ENCODE measurements at places on chromosomes 1 and 21.

- DNase-seq: no peak
These were observed 107.2 kb downstream of the PRDM2 start for GRCh38 chr1:13807209-13807608.

- DNase-seq: no peak
These were observed 26.3 kb downstream of the PCSK9 start for GRCh38 chr1:55065648-55066047.

DNA sequence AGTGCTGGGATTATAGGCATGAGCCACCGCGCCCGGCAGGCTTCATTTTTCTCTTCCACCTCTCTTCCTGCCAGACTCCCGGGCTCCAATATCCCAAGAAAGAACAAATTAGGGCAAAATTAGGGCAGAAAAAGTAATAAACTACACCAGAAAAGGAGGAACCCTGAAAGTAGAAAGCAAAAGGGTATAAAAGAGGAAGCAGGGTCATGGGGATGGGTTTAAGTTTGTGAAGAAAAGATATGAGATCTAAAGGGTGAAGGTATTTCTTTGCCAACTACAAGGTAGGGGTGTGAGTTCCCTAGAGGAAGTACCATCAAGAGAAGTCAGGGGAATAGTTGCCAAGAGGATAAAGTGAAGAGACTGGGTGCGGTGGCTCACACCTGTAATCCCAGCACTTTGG is 9.9 kb downstream of the PTPN22 start:
- DNase-seq: no peak

GRCh38 chr1:147216124-147216523 is 9.0 kb downstream of the FMO5 start:
- no peak for DNase-seq

DNA sequence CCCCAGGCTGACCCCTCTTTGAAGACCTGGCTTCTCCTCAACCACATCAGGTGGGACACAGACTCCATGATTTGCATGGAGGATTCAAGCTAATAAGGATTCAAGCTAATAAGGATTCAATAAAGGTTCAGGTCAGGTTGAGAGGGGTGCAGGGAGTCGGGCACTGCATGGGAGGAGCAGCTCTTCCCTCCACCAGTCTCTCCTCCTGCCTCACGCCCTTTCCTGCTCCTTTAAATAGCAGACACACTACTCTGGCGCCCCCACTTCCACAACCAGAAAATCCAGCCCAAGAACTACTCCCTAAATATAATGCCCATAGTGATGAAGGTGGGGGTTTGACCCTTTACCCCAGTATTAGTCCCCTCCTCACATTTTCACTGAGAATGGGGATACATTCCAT is 7.1 kb downstream of the MEX3A start:
- no peak for DNase-seq

DNA sequence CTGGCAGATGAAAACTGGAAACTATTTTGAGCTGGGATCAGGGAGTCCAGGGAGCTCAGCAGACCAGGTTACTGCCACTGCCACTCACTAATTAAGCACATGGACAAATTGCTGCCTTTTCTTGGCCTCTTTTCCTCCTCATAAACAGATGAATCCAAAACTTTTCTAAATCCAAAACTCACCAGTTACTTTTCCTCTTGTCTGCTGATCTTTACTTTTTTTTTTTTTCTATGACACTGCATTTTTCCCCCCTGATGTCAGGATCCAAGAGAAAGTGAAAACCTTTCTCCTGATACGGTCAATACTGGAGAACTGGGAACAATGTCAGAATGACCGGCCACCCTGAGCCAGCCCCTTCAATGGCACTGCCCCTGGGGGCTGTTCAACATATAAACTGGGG is 405.8 kb downstream of the DUSP10 start:
- DNase-seq: no peak

DNA sequence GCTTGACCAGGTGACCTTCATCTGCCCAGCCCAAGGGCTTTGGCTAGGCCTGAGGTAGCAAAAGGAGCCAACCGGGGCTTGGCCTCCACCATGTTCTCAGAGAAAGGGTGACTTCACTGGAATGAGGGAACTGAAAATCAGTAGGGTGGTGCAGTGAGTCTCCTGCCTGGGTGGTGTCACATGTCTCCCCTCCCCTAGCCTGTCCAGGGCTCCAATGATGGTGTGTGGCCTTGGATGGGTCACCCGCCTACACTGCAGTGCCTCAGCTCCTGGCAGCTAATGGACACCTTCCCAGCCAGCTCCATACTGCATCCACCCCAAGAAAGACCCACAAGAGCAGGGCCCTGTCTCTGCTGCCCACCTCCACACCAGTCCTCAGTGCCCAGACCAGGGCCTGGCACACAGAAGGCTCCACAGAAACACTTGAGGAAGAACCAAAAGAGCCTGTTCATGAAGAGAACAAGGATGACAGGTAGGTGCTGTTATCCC is 678.7 kb downstream of the MATN1 start:
- no peak for DNase-seq

DNA sequence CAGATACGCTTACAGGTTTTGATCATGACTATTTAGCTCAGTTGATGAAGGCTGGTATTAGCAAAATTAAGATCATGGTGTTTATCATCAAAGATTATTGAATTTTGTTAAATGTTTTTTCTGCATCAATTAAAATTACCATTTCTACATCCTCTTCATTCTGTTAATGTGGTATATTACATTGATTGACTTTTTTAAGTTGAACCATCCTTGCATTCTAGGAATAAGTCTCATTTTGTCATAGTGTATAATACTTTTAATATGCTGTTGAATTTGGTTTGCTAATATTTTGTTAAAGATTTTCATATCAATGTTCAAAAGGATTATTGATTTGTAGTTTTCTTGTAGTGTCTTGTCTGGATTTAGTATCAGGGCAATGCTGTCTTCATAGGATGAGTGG is 142.4 kb downstream of the LYPLAL1 start:
- DNase-seq: no peak

- DNase-seq: no peak
These were observed 7.6 kb downstream of the COL16A1 start for GRCh38 chr1:31696242-31696641.

DNA sequence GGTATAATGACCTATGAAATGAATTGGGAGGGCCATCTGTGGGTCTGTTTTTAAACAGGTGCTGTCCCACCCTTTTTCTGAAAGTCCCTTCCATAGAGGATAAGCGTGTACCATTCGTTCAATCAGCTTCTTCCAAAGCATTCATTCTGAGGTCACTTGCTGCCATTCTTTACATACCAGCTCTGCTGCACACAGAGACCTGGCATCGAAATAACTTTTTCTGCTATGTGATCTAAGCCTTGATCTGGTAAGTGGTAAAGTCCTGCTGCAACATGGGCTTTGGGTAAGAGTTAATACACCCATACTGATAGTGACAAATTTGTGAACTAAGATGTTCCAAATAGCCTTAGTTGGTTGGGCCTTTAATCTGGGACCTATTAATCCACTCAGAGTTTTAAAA is 38.9 kb downstream of the DR1 start:
- DNase-seq: no peak

DNA sequence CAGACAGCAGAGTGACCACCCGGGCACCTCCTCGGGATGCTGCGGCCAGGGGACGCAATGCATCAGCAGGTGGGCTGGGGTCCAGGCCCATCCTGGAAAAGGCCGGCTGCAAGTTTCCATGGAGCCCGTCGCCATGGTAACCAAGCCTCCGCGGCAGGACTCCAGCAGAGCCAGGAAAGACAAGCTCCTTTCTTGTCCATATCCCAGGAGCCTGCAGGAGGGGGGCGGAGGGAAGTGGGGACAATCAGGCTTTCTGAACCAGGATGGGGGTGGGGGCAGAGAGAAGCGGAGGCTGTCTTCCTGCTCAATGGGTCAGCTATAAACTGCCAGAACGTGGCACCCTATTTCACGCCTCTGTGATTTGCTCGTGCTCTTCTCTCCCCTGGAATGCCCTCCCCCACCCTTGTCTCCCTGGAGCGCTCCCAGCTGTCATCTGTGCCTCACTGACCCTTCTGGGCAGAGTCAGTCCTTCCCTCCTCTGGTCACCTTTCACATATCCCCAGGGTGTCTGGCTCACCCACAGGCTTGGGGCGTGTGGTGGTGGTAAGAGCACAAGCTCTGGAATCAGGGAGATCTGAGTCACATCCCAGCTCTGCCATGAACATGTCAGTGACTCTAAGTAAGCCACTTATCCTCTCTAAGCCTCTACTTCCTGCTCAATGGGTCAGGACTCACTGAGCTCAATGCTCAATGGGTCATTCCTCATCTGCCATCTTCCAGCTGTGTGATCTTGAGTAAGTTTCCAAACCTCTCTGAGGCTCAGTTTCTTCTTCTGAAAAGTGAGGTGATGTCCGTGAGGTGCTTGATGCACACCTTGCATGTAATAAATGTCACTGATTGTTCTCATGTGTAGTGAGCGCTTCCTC is 58.9 kb upstream of the LAPTM5 start:
- DNase-seq: no peak

DNA sequence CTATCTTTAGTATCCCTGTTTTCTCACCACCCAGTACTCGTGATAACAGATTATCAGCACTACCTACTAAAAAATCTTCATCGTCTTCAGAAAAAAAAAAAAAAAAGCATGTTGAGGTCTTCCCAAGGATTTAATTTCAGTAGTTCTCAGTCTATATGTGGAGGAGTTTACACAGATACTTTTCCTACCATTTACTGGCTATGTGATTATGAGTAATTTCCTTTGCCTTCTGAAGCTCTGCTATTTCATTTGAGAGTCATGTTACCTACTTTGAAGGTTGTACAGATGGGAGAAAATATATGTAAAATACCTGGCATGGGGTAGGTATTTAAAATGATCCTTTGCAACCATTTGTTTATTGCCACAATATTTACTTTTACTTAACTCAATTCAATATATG is 399.7 kb downstream of the NEGR1 start:
- DNase-seq: no peak

GRCh38 chr1:53145051-53145600 is 2.7 kb upstream of the SLC1A7 start:
- DNase-seq: no peak

DNA sequence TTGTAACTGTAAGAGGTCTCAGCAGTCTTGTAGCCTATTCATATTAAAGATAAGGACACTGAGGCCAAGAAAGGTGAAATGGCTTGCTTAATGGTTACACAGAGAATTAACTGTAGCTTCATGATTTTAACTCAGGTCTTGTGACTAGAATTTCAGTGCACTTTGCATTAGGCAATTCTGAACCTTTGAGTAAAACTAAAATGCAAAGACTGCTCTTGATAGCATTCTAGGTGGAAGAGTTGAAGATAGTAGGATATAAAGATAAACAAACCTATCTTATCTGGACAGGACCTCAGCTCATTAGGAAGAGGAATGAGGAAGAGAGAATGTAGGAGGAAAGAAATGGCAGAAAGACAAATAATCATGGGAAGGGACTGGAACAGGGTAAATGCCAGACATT is 68.6 kb upstream of the RGL1 start:
- DNase-seq: no peak

DNA sequence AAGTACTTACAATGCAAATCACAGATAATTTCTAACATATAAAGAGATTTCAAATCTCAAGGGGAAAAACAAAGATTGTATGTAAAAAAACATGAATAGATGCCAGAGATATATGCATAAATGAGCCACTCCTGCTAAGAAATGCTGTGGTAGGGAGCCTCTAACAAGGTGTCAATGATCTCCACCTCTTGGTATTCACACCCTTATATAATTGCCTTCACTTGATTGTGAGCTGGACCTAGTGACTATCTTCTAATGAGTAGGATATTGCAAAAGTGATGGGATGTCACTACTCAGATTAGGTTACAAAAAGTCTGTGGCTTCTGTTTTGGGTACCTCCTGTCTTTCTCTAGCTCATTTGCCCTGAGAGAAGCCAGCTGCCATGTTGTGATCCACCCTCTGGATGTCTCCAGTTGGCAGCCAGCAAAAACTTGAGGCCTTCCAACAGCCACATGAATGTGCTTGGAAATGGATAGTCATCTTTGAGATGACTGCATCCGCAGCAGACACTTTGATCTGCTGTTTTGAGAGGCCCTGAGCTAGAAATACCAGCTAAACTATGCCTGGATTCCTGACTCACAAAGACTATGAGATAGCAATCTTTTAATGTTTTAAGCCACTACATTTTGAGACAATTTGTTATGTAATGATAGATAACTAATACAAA is 196.1 kb upstream of the FGGY start:
- no peak for DNase-seq

- DNase-seq: no peak
These were observed 102.3 kb upstream of the TIAM1 start for GRCh38 chr21:31446226-31446855.

GRCh38 chr21:45405819-45406762 is 1.1 kb downstream of the COL18A1 start:
- DNase-seq: no peak

DNA sequence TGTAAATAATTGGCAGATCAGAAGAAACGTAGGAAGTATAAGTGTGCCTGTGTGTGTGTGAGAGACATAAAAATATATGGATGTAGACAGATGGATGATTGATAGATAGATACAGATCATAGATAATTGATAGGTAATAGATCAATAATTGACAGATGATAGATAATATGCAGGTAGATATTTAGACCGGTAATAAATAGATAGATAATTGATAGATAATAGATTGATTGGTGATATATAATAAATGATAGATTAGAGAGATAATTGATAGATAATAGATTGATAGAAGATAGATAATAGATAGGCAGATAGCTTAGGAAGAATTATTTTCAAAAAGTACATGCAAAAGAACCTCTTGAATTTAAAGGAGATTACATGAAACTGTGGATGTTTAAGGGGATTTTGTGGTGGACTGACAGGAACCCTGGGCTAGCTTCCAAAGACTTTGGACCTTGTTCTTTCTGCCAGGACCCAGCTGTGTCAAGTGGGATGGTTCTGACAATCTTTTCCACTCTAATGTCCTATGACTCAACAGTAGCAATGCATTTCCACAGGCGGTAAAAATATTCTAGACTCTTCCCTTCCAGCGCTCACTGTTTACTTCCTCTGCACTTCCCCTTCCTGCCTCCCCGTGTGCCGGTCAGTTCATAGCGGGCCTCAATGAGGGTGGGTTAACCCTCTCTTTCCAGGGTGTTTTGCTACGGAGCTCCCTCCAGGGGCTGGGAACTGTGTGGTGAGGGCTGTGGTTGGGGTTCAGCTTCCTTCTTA is 39.4 kb downstream of the KCNJ15 start:
- no peak for DNase-seq

- no peak for DNase-seq
These were observed 33.8 kb downstream of the DUSP10 start for GRCh38 chr1:221708076-221708571.
